ENCODE measurements at places on chromosomes 16 and 17.

- DNase-seq = no peak
These were observed 18.0 kb downstream of the EMP2 start for GRCh38 chr16:10562361-10562899.

- no peak for DNase-seq
These were observed 2.8 kb upstream of the CACNG1 start for GRCh38 chr17:67041531-67041930.

GRCh38 chr16:1287982-1288670, 21.3 kb upstream of the UBE2I start:
- DNase-seq = no peak

DNA sequence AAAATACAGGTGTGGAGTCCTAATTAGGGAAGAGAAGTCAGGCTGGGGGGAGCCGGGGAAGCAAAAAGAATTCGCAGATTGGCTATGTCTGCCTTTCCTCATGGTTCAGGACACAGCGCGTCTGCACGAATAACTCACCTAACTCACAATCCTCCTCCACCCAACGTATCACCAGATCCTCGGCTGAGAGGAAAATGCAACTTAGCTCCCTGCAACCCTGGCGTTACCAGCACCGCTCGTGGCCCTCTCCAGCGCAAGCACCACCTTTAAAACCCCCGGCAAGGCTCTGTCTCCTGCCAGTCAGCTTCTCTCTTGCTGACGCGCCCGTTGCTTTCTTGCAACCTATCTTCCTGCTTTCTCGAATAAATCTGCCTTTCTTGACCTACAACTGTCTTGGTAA, 49.8 kb upstream of the METRNL start:
- DNase-seq = no peak

DNA sequence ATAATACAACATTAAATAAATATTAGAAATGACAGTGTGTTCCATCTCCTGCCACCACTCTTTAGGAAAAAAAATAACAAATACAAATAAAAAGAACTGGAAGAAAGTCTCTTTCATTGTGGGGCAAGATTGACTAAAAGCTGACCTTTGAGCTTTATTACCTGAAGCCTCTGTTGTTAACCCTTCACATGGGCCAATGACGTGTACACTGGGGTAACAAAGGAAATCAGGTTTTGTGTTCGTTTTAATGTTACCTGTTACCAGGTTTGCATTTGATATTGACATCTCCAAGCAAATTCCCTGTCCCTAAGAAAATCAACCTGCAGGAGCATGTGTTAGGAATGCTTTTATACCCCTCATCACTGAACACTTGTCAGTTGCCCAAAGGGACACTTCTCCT, 39.0 kb downstream of the NLK start:
- DNase-seq = no peak

DNA sequence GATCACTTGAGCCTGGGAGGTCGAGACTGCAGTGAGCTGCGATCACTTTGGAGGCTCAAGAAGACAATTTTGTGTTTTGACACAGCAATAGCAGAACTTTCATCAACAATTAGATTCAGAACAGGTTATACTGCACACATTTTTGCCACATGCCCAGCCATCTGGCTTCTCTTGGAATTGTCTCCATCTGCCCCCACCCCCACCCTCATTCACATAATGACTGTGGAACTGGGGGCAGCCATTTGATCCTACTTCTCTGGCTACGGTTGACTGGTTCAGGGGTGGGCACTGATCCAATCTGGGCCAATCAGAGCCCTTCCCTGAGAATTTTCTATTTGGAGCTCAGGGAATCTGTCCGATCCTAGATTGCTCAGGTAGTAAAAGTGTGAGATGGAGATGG, 14.0 kb downstream of the TMEM92 start:
- no peak for DNase-seq

GRCh38 chr17:39225959-39226683, 376 bp upstream of the STAC2 start:
- no peak for DNase-seq

- no peak for DNase-seq
These were observed 16.8 kb downstream of the UTS2R start for GRCh38 chr17:82388223-82388921.

DNA sequence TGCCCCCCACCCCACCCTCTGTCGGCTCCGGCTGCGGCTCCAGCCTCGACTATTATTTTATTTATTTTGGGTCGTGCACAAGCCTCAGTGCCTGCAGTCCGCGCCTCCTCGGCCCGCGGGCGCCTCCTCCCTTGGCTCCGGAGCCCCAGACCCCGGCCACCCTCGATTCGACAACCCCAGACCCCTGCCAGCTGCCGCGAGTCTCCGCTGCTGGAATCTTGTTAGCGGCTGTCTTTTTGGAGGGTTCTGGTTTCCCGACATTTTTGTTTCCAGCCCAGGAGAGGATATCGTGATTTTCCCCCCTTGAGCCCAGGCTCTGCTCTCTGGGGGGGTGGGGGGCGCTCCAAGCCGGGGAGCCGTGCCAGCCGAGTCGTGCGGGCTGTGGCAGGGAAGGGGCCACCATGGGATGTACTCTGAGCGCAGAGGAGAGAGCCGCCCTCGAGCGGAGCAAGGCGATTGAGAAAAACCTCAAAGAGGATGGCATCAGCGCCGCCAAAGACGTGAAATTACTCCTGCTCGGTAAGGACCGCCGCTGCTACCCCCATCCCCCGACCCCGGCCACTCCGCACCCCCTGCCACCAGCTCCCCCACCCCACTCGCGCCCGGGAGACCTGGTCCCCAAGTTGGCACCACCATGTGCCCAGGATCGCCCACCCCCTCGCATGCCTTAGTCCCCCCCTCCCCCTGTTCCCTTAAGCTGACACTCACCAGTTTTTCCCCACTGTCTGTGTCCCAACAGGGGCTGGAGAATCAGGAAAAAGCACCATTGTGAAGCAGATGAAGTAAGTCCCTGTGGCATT, 746 bp downstream of the GNAO1 start:
- no peak for DNase-seq

- no peak for DNase-seq
These were observed 35.8 kb upstream of the C1QL1 start for GRCh38 chr17:45003877-45004276.

DNA sequence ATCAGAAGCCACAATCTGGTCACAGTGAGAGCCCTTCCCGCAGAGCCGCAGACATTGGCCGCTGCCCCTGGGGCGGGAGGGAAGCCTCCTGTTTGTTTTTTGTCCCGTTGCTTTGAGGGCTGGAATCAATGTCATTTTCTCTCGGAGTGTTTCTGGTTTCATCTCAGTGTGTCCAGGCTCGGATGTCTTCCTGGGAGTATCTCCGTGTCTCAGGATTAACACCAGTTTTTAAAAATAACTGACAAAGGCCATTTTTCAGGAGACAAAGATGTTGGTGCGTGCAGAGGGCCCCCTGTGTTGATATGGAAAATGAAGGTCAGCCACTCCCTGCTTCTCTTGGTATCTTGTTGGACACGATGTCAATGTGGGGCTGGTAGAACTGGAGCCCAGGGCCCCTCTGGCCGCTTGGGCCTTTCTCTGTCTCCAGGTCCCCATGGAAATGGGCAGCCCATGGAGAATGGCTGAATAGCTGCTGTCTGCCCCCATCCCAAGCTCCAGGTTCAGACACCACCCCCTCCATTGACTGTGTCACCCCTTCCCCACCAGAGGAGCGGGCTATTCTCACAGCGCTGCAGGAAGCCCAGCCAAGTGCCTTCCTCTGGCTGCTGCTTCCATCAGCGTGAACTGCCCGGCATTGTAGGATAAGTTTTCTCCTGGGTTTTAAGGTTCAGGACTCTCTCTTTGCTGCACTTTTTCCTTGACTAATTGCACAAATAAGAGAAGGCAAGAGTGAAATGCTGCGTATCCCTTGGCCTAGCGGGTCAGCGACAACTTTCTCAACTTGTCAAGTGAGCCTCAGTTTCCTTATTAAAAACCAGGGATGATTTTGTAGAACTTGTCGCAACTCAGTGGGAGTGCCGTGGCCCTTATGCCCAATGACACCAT, 72.2 kb upstream of the METTL9 start:
- no peak for DNase-seq

DNA sequence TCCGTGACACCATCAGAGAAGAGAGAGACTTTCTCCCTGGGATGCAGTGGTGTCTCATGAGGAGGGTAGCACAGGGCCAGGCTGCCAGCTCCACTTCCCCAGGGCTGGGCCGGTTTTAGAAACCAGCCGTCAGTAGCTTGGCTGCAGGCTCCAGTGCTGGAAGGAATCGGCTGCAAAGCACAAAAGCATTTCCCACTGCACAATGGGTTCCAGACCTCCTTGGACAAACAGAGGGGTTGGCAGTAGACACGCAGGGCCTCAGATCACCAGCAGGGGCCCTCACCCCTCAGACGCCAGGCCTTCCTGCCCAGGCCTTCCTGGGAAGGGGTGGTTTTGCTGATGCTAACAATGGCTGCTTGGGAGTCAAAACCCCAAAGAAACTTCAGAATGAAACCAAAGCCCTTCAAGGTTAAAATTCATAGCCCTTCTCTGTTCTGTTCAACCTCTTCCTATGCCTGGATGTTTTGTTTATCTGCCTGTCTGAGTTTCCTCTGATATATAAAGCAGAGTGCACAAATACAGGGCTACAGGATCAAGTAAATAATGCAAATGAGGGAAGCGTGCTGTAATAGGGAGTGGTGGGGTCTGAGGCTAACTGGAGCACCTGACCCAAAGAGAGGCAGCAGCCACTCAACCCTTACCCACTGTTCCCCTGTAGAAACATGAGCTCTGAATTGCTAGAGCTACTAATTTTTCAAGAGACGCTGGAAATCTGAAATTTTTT, 26.2 kb downstream of the TEKT5 start:
- no peak for DNase-seq

- no peak for DNase-seq
These were observed 59.6 kb downstream of the HAPSTR1 start for GRCh38 chr16:9151074-9151473.

Data from central memory CD4-positive, alpha-beta T cell (primary cell).